ENCODE measurements at places on chromosomes 12 and 14.

GRCh38 chr14:34628681-34629135, 1.2 kb downstream of the SNX6 start:
- no peak for DNase-seq

DNA sequence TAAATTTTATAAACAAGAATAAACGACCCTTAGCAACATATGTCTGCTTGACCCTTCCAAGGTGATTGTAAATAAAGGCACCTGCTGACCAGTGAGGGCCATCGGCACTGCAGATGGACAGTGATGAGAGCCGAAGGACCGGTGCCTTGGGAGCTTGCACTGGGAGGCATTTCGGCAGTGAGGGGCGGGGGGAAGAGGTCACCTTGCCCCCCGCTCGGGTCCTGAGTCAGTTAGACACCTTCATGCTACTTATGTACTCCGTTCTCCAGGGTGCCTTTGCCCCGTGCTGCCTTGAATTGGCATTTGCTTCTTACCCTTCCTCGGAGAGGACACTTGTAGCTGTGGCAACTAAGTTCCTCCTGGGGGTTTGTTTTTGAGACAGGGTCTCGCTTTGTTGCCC, 23.0 kb downstream of the MMAB start:
- DNase-seq, result no peak

- DNase-seq, result no peak
Observed at GRCh38 chr12:96578526-96579125, 89.2 kb downstream of the CFAP54 start.

DNA sequence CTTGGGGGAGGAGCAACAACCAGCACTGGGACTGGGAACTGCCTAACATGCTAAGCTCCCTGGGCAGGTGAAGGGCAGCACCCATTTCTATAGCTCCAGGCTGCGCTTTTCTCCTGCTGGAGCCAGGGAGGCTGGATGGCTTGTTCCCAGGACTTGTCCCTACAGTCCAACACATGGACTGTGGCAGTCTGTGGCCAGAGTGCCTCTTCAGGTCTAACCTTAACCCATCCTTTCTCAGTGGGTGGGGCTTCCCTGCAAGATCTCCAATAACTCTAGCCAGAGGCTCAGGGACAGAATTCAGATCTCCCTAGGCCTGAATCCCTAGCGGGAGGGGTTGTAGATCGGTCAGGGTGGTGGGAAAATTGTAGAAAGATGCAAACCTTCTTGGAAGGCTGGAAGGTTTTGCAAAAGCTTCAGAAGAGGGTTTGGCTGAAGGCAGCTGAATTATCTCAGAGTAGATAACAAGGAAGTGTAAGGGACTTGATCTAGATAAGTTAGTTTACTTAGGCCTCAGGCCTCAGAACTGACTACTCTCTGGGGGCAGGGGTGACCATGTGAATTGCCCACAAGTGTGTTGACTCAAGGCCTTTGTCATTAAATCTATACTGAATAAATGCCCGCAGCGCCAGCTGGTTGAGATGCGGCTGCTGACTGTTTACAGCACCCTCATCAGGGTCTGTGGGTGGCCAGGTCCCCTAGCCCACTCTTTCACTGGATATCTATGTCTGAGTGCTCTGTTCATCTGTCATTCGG, 60.7 kb downstream of the SSPN start:
- no peak for DNase-seq

- DNase-seq, result no peak
Observed at GRCh38 chr12:50803230-50803875, 39.4 kb upstream of the TMPRSS12 start.

- DNase-seq, result no peak
Observed at GRCh38 chr14:53380867-53381225, 227.7 kb upstream of the DDHD1 start.
